Activated CD4-positive, CD25-positive, alpha-beta regulatory T cell (primary cell): ENCODE measurements at places on chromosomes 6 and 20.

DNA sequence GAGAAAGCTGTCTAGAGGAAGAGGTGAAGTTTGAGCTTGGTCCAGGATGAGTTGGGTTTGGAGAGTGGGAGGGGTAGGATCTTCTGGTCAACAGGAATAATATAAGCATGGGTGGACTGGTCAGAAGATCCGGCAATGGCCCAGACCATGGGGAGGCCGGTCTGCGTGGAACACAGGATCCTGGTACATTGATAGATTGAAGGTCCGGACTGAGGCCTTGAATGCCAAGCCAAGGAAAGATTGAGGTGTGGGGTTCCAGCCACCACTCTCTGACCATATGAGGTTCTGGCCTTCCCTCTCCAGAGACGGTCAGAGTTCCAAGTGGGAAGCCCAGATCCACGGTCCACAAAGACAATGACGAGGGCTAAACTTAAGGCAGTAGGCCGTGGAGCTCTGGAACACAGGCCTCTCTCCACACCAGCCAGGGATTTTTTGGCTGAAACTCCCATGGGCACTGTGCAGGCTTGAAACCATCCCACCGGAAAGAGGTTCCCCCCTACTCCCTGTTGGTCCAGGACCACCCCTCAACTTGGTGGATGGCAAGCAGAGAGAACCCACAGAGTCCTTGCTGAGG, 3.2 kb downstream of the MDFI start:
- no peak for DNase-seq

GRCh38 chr6:30260036-30260504, 46.9 kb upstream of the TRIM26 start:
- no peak for DNase-seq

GRCh38 chr20:23020230-23021018, 14.7 kb upstream of the SSTR4 start:
- DNase-seq = no peak

DNA sequence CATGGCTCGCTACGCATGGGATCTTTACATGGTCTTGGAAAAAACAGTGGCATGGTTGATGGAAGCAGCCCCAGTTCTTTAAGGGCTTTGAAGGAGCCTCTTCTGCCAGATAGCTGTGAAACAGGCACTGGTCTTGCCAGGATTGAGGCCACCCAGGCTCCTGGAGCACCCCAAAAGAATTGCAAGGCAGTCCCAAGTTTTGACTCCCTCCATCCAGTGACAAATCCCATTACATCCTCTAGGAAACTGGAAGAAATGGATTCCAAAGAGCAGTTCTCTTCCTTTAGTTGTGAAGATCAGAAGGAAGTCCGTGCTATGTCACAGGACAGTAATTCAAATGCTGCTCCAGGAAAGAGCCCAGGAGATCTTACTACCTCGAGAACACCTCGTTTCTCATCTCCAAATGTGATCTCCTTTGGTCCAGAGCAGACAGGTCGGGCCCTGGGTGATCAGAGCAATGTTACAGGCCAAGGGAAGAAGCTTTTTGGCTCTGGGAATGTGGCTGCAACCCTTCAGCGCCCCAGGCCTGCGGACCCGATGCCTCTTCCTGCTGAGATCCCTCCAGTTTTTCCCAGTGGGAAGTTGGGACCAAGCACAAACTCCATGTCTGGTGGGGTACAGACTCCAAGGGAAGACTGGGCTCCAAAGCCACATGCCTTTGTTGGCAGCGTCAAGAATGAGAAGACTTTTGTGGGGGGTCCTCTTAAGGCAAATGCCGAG, 78.2 kb downstream of the ASXL1 start:
- DNase-seq = no peak

GRCh38 chr6:10695086-10695657, 400 bp downstream of the PAK1IP1 start:
- DNase-seq = no peak

DNA sequence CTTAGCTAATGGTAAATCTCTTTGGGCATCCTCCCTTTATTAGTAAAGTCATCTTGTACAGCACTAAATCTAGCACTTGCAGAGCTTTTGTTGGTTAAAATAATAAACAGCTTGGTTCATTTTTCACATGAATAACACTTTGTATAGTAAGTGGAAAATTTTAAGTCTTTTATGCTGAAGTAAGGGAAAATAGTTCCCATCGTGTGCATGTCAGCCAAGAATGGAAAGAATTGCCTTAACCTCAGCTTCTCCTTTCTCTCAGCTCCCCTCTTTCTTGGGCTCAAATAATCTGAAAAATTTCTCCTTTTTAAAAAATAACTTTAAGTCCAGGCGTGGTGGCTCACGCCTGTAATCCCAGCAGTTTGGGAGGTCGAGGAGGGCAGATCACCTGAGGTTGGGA, 16.6 kb downstream of the SNRPC start:
- no peak for DNase-seq

DNA sequence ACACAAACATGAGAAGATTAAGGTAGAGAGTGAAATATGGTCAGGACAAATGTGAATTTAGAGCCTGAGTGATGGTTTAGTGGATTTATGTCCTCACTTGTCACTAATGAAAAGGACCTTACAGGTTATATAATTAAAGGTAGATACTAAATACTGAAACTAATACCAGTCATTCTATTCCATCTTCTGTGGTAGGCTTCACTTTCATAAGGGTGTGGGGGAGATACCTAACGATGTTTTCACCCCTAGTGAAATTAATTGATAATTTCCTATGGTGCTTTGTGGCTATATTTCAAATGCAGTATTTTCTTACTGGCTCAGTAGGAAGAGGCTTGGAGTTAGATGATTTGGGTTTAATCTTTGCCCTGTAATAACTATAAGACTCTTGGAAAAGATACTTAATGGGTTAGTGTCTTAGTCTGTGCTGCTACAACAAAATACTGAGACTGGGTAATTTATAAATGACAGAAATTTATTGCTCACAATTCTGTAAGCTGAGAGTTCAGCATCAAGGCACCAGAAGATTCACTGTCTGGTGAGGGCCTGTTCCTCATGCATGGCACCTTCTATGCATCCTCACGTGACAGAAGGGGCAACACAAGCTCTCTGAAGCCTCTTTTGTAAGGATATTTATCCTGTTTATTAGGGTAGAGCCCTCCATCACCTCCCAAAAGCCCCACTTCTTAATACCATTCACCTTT, 21.3 kb downstream of the RNF217 start:
- DNase-seq = no peak

GRCh38 chr6:26156850-26157250, 69.6 kb downstream of the HFE start:
- no peak for DNase-seq

DNA sequence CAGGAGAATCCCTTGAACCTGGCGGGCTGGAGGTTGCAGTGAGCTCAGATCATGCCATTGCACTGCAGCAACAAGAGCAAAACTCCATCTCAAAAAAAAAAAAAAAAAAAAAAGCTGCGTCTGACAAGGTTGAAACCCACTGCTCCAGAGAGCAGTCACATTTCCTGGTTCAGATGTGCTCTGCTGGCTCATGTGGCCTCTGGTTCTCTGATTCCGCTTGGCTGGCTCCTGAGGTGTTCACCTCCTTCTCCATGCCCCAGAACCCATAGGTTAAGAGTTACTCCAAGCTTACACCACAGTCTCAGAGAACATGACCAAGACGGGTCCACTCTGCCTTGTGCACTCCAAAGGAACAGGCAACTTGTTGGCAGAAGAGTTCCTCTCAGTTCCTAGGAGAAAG, 8.8 kb upstream of the CNR1 start:
- DNase-seq = no peak

GRCh38 chr6:33822575-33823395, 19.0 kb upstream of the MLN start:
- DNase-seq = no peak

DNA sequence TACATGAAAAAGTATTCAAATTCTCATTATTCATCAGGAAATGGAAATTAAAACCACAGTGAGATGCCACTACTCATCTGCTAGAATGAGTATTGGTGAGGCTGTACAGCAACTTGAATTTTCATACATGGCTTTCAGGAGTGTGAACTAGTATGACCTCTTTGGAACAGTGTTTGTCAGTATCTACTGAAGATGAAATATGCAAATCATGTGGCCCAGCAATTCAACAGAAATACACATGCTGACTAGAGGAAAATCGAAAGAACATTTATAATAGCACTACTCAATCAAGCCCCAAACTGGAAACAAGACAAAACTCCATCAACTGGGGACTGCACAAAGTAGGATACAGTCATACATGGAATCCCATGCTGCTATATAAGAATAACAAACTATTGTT, 102.2 kb downstream of the DCDC2 start:
- no peak for DNase-seq

- no peak for DNase-seq
Measured at GRCh38 chr6:116387374-116387773, 16.6 kb downstream of the DSE start.

GRCh38 chr6:101486726-101487125, 93.2 kb downstream of the GRIK2 start:
- DNase-seq = no peak

DNA sequence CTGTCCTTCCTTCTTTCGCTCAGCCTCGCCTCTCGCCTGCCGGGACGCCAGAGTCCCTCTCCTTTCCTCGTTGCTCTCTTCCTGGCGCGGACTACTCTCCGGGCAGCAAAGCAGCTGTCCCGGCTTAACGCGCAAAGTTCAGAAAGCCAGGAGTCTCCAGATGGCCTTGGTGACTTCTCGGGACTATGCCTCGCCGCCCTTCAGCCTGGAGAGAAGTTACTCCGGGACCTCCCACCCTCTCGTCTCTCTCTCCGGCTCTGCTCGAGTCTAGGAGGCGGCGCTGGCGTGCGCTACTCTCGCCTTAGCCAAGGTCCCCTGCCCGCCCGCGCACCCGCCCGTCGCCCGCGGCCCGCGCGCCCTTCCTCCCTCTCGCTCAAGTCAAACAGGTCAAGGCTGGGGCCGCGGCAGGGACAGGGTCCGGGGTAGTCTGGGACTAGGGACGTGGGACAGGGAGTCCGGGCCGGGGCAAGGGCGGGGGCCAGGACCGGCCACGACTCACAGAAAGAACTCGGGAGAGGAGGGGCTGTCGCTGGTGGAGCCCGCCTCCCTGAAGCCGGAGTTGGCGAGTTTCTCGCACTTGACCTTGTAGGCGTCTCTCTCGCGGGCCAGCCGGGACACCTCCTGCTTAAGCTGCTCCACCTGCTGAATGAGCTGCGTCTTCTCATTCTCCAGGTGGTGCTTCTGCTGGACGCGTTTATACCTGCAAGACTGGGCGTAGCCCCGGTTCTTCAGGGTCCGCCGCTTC, 1.5 kb downstream of the MAFB start:
- DNase-seq = no peak

GRCh38 chr6:37684801-37685200, 12.9 kb downstream of the MDGA1 start:
- DNase-seq = no peak

DNA sequence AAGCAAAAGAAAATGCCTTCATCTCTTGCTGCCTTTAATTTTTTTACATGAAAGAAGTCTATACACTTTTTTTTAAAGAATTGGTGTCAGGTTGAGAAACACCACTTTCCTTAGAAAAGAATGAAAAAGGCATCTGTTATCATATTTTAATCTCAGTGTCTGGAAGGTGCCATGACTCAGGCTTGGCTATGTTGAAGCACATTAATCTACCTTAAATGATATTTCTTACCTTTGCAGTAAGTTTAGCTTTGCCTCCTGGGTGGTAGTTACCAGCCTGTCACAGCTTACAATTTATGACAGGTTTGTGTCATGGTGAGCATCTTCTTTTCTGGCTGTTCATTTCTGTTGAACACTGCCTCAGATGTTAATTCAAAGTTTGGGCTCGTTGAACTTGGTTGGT, 95.3 kb downstream of the RTN4IP1 start:
- no peak for DNase-seq

DNA sequence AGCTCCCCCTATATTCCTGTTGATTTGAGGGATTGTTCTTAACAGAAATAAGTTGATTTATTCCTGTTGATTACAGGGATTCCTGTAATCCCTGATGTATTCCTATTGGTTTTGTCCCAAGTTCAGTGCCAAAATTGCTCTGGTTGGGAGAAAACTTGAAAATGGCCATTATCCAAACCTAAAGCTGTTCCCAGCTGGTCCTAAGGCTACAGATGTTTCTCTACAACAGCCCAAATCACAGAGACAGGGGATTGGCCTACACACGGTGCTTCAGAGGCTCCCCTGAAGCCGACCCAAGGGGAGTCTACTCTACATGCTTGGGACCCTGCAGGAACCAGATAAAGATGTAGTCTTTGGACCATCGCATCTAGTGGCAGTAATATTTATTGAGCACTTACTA, 99.0 kb upstream of the AKAP12 start:
- no peak for DNase-seq

DNA sequence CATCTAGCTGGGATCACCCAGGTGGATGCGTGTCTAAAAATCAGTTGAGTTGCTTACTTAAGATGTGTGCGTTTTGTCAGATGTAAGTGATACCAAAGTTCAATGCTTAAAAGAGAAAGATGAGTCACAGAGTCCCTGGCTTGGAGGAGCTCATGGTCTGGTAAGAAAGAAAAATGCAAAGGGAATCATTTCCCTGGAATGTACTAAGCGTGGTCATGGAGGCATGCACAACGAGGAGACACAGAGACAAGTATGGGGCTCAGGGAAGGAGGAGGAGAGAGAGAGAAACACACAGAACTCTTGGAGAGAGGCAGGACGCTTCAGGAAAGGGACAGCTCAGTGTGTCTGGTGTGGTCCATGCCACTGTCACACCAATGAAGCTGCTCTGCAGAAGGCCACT, 186.9 kb upstream of the GMDS start:
- no peak for DNase-seq

DNA sequence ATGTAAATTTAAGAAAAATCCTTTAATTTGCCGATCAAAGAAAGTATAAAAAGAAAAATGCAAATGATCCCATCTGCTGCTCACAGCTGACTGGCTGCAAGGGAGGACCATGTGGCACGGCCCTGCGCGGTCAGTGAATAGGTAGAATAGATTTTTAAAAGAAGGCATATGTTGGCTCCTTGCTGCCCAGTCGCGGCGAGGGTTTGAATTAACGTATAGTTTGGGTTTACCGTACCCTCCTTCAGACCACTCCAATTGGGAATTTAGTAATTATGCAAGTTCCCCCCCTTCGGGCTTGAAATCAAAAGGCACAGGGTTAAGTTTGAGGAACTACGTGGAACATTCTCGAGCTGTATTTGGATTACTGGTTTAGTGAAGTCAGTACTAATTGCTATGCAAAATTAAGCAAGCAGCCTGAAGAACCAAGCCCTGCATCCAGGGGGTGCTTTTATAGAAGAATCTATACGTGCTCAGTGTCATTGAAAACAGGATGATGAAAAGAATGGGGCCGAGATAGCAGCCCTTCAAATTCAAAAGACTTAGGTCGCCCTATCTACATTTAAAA, 1.1 kb upstream of the BEND3 start:
- DNase-seq = no peak

- DNase-seq = no peak
Measured at GRCh38 chr6:109702791-109703190, 11.7 kb downstream of the FIG4 start.

DNA sequence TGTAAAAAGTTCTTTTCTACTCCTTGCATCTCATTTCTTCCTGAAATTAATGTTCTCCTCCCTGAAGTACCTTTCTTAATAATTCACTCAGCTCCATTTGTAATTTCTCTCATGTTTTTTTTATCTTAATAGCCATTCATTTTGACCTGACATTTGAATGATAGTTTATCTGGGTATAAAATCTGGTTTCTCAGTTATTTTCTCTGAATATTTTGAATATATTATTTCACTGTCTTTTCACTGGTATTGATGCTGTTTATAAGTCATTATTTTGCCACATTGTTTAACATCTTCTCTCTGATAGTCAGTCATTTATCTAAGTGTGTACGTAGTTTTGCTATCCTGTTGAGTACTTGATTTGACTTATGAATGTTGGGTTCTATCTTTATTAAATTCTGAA, 68.8 kb upstream of the ARHGAP18 start:
- no peak for DNase-seq
